ENCODE measurements at places on chromosomes 1 and 21.

GRCh38 chr1:90149101-90149500, 154.2 kb downstream of the ZNF326 start:
- DNase-seq, result no peak

DNA sequence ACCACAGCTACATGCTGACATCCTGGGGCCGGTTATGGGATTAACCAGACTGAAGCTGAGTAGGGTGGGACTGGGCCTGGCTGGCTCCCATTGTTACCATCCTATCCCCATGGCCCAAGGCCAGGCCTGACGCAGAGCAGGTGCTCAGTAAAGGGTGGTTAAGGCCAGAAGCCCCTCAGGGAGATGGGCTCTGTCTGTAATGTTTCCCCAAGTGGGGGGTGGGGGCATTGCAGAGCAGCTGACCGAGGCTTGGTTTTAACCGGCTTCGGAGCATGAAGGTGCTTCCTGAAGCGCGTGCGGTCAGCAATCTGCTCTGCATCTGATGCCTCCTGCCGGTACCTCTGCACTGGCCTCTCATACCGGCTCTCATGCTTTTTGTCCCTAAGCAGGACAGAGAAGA, 83.4 kb upstream of the ACTL8 start:
- DNase-seq, result no peak

- no peak for DNase-seq
Observed at GRCh38 chr1:3074297-3074741, 5.3 kb downstream of the PRDM16 start.

GRCh38 chr1:68144856-68145255, 87.5 kb downstream of the WLS start:
- DNase-seq, result no peak

DNA sequence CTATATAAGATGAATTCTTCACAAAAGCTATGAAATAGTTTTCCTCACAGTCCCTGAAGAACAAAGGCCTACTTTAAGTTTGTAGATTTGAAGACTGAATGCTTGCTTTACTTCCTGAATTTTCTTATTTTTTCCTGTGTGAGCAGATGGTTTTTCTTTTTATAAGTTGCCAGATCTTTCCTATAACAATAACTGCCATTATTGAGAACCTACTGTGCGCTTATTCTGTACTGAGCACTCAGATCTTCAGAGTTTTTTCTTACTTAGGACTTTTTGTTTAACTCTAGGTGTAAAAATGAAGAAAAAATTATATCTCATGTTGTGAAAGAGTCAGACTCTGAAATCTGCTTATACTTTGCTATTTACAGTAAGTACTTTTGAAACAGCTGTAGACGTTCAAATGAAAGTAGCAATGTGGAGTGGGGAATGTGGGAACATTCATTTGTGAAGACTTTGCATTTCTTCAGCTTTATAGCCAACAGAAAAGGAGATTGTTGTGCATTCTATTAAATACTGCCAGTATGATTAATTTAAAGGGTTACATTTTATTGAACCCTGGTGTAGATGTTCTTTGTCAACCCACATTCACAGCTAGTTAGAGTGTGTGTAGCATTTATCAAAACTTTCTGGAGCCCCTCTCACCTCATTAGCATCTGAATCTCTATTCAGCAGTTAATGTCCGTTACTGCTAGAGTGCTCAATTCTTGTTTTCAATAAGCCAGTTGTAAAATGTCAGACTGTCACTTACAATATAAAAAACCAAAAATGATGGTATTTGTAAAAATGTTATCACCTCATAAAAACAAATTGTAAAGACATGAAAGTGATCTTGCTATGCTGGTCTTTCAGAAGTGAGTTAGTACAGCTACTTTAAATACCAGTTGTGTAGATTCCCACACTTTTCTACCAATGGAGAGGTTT, 29.0 kb downstream of the NFIA start:
- no peak for DNase-seq

DNA sequence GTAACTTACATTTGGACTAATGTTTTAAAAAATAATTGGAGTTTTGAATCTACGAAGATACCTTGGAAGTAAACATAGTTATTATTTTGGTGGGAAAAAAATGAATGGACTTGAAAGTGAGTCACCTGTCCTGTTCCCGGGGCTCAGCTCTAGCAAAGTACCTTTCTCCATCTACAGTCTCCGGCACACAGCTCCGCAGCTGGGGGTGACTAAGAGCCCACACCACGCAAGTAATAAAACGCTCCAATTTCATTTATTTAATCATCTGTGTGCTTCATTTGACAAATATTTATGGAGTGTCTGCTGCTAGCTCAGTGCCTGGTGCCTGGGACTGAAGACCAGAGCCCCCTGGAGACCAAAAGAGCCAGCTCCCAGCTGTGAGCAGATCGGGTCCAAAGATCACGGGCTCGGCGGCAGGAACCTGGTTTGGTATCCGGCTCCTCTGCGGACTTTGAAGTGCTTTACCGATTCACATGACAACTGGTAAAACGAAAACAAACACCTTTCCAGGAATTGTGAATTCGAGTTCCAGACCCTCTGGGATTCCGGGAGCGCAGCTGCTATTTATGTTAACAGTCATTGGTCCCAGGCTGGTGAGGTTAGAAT, 1.7 kb upstream of the RIPK4 start:
- DNase-seq, result no peak

- no peak for DNase-seq
Observed at GRCh38 chr21:30943920-30944319, 62.5 kb upstream of the KRTAP11-1 start.

DNA sequence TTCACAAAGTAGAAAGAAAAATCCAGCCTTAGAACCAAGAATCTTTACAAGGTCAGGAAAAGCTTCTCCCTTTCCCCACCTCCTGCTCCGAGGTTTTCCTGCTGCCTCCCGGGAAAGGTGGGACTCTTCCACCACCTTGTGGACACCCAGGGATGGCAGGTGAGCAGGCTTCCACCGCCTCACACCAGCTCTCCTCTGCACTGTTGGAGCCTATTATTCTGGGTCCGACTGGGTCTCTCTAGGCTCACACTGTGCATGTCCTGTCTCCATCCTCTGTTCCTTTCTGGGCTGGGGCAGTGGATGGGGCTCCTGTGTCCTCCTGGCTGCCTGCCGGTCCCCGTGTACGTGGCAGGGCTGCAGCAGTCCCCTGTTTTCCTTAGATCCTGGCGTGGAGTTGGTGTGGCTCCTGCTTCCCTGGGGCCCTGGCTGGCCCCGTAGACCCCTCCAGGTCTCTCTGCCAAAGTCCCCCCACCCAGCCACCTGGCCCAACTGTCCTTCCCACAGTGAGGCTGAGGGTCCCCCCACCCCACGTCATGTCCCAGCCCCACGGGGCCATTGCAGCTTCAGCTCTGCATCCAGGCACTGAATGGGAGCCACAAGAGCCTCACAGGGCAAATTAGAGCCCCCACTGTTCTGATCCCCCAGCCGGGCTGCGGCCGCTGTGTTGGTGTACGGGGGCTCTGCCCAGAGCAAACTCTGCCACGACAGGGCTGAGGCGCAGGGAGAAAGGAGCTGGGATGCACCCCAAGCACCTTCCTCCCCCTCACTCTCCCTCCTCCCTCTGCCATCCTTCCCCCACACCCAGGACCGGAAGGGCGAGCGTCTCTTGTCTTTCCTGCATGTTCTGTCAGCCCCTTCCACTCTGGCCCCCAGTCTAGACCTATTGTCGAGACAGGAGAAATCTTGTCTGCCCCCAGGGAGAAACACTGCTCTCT, 3.3 kb upstream of the SLC45A1 start:
- DNase-seq, result no peak

DNA sequence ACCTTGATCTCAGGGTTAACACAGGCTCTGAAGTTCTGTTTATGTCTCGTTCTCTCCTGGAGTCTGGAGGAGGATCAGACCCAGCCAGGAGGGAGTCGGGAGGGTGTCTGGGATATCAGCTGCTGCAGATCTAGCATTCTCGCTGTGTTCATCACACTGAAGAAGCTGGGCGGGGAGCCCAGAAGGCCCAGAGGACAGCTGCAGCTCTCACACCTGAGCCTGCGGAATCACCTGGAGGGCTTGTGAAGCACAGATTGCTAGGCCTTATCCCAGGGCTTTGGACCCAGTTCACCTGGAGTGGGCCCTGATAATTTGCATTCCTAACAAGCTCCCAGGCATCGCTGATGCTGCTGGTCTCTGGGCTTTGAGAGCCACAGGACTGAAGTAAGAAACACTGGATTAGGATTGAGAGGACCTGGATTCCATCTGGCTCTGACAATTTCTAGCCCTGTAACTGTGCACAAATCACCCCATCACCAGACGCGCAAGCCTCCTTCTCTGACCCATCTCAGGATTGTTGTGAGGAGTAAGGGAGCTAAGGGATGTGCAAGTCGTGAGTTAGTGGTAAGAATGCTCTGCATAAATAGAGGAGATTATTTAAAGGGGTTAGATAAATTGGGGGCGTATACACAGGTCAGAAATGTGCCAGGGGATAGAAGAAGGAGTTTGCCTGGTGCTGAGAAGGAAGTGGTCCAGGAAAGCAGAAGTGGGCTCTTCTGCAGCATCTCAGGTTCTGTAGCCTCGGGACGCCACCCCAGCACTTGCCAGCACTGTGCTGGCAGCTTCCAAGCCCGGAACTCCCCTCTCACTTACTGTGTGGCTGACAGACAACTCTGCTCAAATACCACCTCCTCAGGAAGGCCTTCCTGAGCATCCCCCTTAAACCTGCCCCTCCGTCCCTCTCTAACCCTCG, 19.1 kb downstream of the ABCA4 start:
- DNase-seq, result no peak

GRCh38 chr1:205950280-205950679, 7.0 kb upstream of the SLC26A9 start:
- no peak for DNase-seq

DNA sequence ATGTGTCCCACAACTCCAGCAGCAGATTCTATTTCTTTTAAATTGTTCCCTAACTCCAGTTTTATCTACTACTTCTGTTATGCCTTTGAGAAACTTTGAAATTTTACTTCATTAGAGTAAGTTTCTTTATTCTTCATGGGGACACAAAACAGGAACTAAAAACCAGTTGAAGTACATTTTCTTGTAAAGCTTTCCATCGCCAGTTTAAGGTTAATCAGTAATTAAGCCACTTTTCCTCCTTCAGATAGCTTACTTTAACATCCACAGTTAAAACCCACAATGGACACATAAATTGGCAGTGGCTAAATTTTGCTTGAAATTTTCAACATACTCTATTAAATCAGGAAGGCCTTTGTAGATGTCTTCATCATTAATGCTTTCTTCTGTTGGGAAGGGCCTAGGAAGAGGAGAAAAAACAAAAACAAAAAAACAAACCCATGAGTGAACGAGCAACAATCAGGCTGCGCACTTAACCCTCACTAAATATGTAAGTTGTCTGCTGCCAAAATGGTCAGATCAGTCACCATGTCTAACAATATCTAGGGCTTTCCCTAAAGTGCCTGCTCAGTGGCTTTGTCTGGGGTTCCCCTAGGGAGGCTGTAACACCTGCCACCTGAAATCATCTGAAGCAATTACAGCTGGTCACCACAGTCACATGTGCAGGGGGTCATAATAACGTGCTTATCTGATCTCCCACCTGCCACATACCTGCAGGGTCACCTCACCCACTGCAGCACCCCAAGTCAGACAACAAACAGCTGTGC, 187.9 kb downstream of the VAV3 start:
- no peak for DNase-seq

GRCh38 chr1:117044217-117044616, 15.9 kb upstream of the TTF2 start:
- DNase-seq, result no peak

DNA sequence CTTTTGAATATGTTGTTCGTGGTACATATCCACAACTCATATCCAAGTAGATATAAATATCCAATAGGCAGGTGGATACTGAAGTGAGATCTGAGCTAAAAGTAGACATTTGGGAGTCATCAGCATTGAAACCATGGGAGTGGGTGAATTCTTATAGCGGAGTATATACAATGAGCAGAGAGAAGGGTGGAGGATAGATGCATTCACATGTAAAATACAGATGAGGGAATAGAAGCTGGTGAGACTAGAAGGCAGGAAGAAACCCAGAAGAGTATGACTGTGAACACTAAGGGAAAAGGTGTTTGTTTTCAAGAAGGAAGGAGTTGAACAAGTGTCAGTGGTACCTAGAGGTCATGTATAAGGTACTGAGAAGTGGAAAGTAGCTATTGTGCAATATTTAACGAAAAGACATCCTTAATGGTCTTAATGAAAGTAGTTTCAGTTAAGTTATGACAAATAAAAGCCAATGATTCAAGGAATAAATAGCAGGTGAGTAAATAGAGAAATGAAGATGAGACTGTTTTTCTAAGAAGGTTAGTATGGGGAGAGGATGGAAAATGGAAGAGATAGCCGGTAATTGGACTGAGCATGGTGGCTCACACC, 181.6 kb upstream of the CACYBP start:
- DNase-seq, result no peak

- no peak for DNase-seq
Observed at GRCh38 chr1:235069577-235070563, 58.8 kb downstream of the TOMM20 start.

DNA sequence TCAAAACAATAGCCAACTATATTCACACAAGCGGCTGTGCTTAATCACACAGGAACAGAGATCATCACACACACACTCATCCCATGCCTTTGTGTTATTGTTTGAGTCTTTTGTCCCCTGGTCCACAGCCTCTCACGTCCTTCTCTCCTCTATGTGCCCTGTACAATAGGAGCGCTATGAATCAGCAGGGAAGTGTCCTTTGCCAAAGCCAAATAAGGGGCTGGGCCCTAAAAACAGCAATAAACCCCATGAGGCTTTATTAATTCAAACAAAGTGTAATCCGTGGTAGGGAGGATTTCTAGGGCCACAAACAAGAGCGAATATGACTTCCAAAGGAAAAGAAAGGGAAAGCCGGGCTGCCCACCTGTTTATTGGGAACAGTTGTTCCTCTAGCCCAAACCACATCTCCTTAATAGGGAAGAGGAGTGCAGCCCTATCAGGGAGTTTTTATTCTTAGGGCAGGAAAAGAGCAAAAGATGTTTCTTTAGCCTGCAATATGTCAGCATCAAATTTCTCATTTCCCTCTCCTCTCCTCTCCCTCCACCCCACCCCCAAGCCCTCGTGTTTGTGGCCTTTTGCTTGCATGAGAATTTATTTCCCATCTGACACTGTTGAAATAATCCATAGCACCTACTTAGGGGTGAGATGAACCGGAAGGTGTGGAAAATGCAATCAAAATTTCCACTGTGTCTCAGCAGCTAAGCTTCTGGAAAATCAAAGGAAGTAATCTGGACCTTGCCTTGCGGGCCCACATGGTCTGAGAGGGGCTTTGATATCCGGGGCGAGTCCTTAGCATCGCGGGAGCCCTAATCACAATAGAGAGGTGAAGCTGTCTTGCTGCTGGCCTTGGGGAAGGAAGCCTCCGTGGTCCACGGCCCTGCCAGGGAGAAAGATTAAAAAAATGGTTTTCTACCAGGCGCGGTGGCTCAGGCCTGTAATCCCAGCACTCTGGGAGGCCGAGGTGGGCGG, 45.3 kb upstream of the ITPKB start:
- no peak for DNase-seq

DNA sequence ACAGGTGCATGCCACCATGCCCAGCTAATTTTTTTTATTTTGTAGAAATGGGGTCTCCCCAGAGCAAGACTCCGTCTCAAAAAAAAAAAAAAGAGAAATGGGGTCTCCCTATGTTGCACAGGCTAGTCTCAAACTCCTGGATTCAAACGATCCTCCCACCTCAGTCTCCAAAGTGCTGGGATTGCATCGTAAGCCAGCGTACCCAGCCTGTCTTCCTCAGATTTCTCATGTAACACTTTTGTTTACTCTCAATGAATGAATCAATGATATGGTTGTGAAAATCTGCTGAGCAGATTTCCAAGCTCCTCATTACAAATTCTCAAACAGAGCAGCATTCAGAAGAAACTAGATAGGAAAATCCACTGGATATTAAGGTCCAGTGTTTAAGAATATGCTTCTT, 6.6 kb downstream of the CMPK1 start:
- DNase-seq, result no peak

- no peak for DNase-seq
Observed at GRCh38 chr1:110684491-110684890, 9.8 kb upstream of the KCNA3 start.

Data from AML-193 (cell line).